Fibroblast of villous mesenchyme (primary cell): ENCODE measurements at places on chromosomes 12 and 14. TPM values are rescaled to one million over a fixed set of nuclear protein-coding genes. Genes with fewer than 3 reads are reported as not detected.
A peak's percentile ranks its signal among the peaks of the same experiment; 100 is the strongest.

SELPLG gene
- 1.3 and 2.2 TPM in 2 replicates for total RNA-seq

PPP1R3E gene
- total RNA-seq = 3.0 and 5.8 TPM in 2 replicates

MYF6 gene
- total RNA-seq = not detected in 2 replicates

TSHR gene
- total RNA-seq = not detected in 2 replicates

OR6C76 gene
- not detected in 2 replicates for total RNA-seq

KIF26A gene
- total RNA-seq = under 0.01 TPM in 2 replicates

TMTC1 gene
- total RNA-seq = 12.2 and 33.2 TPM in 2 replicates

KERA gene
- not detected in 2 replicates for total RNA-seq

DIP2B gene
- 29.8 and 32.9 TPM in 2 replicates for total RNA-seq

PDE3A gene
- 3.9 and 7.1 TPM in 2 replicates for total RNA-seq

RERGL gene
- total RNA-seq = 0.32 TPM in 1 of 2 replicates, not detected in the other

RD3L gene
- total RNA-seq = not detected in 2 replicates

UTP20 gene
- total RNA-seq = 25.1 and 32.0 TPM in 2 replicates

SRP54 gene
- total RNA-seq = 85.4 and 108 TPM in 2 replicates

BCL7A gene
- total RNA-seq = 3.9 TPM in 2 replicates

SLC39A2 gene
- not detected in 2 replicates for total RNA-seq

NKX2-1 gene
- total RNA-seq = not detected in 2 replicates

CLEC12A gene
- total RNA-seq = not detected in 2 replicates

DNA sequence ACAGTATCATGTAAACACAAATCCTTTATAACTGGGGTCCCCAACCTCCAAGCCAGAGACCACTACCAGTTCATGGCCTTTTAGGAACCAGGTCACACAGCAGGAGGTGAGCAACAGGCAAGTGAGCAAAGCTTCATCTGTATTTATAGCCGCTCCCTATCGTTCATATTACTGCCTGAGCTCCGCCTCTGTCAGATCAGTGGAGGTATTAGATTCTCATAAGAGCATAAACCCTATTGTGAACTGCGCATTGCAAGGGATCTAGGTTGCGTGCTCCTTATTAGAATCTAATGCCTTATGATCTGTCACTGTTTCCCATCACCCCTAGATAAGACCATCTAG lies 49.9 kb downstream of the LRP6 start:
- DNase-seq = no peak

GRCh38 chr12:119479121-119479561 lies 114.4 kb upstream of the TMEM233 start:
- DNase-seq = no peak

GRCh38 chr12:89690925-89691324 lies 17.7 kb downstream of the ATP2B1 start:
- DNase-seq = no peak

- no peak for DNase-seq
Measured at GRCh38 chr14:71108398-71109119, 201.3 kb downstream of the PCNX1 start.

- no peak for DNase-seq
Measured at GRCh38 chr14:38737686-38738407, 365.2 kb downstream of the SEC23A start.

- no peak for DNase-seq
Measured at GRCh38 chr12:45089411-45090075, 38.6 kb upstream of the DBX2 start.

GRCh38 chr12:95623554-95624170 lies 72.4 kb upstream of the USP44 start:
- peak; percentile 91 for DNase-seq

DNA sequence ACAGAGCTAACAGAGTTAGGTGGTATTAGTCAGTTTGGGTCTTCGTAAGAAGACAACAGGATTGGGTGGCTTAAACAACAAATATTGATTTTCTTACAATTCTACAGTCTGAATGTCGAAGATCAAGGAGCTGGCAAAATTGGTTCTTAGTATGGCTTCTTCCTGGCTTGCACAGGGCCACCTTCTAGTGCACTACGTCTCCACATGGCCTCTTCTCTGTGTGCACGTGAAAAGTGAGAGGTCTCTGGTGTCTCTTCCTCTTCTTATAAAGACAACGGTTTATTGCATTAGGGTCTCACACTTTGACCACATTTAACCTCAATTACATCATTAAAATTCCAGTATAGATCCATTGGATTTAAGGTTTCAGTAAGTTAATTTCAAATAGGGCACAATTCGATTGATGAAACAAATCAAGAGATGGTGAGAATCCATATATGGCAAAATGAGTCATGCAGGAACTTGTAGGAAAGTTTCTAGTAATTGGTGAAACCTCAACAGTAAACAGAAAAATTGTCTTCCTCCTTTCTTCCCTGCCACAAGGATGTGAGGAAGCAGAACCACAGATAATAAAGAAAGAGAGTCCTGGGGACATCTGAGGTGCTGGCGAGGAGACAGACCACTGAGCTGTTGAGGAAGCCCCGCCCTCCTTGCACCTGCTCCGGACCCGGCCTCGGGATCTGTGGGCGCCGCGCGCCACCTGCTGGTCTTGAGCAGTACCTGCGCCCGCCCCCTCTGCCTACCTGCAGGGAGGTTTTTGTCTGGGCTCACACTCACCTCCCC lies 846.7 kb downstream of the TMEM121 start:
- no peak for DNase-seq

DNA sequence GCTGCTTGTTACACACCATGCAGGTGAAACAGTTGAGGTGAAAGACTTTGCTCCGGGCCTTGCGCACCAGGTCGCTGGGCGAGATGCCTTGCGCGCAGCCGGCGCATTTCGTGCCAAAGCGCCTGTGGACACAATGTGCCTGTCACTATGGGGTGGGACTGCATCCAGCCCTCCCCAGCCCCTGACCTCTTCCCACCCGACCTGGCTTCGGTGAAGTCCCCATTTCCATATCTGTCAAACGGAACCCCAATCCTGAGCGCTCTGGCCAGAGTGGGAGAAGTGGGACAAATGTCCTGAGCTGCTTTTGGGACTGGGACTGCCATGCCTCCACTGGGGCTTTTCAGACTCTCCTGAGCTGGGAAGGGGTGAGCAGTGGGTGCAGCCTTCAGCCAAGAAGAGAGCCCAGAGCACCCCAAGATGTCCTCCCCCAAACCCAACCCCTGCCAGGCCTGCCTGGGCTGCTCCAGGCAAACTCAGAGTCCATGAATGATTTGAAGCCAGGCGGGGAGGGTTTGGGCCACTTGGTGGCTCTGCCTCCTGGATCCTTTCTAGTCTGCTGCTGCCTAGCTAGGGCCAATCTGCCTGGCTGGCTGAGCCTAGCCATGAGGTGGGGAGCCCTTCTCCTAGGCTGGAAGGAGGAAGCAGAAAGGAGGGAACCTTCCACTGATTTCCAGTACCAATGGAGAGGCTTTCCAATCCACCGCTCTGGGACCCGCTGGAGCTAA lies 2.3 kb downstream of the LHX5 start:
- DNase-seq = no peak

GRCh38 chr12:6962285-6963015 lies 8.0 kb downstream of the PHB2 start:
- no peak for DNase-seq

- no peak for DNase-seq
Measured at GRCh38 chr12:96879301-96879700, 27.8 kb upstream of the NEDD1 start.

DNA sequence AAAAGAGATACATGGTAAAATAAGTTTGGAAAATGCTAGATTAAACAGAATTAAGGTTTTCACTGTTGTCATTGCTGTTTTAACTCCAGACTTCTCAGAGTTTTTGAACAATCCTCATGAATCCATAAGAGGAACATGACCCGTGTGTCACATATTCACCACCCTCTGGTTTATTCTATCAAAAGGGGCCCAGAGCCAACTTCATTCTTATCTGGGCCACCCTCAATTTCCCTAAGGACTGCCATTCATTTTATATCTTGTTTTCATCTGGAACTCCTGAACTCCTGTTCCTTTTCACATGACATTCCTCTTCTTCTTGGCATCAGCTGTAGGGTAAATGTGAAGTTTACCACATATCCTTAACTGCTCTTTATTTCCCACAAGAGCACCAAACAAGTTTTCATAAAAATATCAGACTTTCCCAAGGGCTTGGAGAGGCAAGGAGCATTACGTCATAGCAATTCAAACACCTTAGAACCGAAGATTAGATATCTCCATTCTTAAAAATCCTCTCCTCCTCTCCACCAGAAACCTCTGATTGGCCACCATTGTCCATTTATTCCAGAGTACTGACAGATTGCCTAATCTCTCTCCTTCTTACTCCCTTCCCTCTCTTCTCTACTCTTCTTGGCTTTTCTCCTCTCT lies 225.2 kb downstream of the SEC23A start:
- DNase-seq = no peak

- DNase-seq = no peak
Measured at GRCh38 chr14:30751646-30752416, 122.5 kb upstream of the COCH start.

DNA sequence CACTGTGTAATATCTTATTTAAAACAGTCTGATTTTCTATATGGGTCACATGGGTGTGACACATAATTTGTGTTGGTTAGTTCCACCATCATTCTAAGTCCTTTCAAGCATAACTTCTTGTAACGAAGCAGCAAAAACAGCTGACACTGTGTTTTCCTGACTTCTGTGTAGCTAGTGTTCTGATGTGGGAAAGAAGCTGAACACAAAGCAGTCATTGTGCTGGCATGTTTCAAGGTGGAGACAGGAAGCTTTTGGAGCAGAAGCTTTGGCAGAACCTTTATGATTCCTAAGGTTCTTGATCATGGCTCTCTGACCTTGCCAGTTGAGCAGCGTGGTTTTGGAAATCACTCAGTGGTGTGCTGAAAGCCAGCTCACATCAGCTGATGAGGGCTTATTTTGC lies 351.7 kb upstream of the MDGA2 start:
- no peak for DNase-seq

GRCh38 chr12:51751661-51752060 lies 96.9 kb downstream of the FIGNL2 start:
- DNase-seq = no peak

GRCh38 chr12:85920324-85920947 lies 46.3 kb downstream of the NTS start:
- peak; percentile 32 for DNase-seq

GRCh38 chr12:8697476-8698131 lies at the start of gene RIMKLB:
Gene RIMKLB, plus strand, starts transcription at chr12:8697991. Its CDS starts 15,876 bp downstream, at chr12:8713867.
- peak; percentile 64 for DNase-seq

DNA sequence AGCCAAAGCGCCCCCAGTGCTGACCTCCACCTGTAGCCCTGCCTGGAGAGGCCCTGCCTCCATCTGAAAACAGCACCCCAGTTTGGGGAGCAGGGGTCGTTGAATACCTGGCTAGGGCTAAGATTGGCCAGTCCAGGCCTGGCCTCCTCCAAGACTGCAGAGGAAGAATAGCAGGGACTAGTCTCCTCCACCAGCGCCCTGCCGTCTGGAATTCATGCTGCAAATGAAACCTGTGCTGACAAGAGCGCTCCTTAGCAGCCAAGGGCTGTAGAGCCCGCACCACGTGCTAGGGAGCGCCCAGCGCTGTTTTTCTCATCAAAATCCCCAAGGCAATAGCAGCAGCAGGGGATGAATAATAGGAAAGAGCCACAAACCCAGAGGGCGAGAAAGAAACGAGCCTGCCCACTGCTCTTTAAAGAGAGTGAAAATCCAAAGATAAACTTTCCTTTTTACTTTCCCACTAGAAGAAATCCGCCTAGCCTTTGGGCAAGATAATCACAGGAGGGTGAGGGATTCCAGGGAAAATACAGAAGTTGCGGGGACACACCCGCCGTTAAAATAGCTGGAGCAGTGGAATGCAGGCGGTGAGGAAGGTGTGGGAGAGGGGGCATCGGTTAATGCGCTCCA lies 3.3 kb downstream of the COL2A1 start:
- DNase-seq = peak; percentile 55

GRCh38 chr12:52295663-52296062 lies 4.3 kb upstream of the KRT81 start:
- DNase-seq = no peak

DNA sequence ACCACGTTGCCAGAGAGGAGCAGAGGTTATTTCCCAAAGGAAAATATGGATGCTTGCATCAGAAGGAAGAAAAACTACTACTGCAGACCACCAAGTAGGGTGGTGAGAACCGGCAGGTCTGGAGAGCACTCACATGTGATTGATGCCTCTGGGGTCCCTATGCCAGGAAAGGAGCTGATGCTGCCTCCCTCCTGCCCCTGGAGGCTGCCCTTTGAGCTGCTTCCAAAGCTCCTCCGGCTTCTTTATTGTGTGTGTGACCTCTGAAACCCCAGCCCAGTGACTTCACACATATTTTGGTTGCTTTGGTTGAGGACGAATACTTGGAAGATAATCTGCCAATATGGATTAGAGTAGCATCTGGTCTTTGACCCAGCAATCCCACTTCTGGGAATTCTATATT lies 133.4 kb downstream of the AACS start:
- DNase-seq = no peak

DNA sequence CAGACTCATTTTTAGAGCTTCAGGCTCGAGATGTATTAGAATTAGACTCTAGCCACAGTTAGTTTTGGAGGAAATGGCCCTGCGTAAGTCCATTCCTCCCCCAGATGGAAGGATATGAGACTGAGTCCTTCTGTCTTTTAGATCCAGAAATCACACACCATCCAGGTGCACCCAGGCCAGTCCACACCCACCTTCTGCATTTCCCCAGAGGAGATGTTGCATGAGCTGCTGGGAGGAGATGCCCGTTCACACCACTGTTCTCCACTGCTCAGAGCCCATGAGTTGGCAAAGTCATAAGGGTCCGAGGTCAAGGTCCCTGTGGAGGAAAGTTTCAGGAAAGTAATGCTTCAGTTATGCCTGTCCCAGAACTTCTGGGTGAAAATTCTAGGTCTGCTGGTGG lies 29.2 kb downstream of the VWF start:
- no peak for DNase-seq

GRCh38 chr12:124898923-124899294 lies 15.5 kb downstream of the UBC start:
- no peak for DNase-seq

DNA sequence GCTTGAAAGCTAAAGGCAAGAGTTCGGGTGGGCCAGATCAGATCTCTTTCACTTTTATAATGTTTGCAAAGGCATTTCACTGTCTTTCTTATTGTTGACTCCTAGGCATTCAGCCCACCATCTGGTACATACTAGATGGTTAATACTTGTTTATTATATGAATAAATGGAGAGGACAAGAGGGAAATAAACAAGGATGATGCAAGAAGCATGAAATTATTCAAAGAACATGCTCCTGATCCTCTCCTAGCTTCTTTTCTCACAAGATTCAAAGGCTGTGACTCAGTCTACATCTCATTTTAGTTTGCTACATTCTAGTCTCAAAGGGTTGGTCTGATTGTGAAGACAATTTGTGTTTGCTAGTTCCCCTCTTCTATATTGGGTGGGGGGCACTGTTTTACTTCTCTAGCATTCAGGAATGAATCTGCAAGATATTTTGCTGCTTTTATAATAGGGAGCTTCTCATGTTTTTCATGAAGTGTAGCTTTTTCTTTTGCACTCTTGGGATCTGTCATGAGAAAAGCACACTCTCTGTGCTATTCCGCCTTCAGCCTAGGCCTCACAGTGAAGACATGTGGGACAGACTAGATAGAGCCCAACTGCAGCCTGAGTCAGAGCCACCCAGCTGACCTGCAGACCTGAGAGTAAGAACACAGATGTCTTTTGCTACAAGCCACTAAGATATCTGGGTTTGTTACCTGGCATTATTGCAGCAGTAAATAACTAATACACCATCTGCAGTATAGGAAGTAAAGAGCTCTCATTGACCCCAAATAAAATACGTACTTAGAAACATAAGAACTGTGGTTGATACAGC lies 65.7 kb downstream of the PTHLH start:
- DNase-seq = peak; percentile 78

GRCh38 chr14:104755621-104756020 lies 2.7 kb downstream of the SIVA1 start:
- no peak for DNase-seq

- no peak for DNase-seq
Measured at GRCh38 chr14:51180577-51180976, 59.5 kb upstream of the TMX1 start.

GRCh38 chr12:31315044-31315715 lies 10.8 kb downstream of the SINHCAF start:
- DNase-seq = peak; percentile 41
